ENCODE measurements at places on chromosomes 6 and 20. TPM values are rescaled to one million over a fixed set of nuclear protein-coding genes. Genes with fewer than 3 reads are reported as not detected.

Gene E2F1
- 11.6 TPM for total RNA-seq

Gene KCNK5
- total RNA-seq: 2.4 TPM

Gene ERMARD
- 35.5 TPM for total RNA-seq

Gene PACSIN1
- 32.2 TPM for total RNA-seq

Gene DYNLT2
- total RNA-seq: 6.4 TPM

Gene ADTRP
- 13.3 TPM for total RNA-seq

Gene WFDC12
- total RNA-seq: not detected

Gene WDR27
- total RNA-seq: 70.3 TPM

Data from camera-type eye (tissue), 1 donor.